ENCODE measurements at places on chromosomes 12 and 14.

GRCh38 chr12:49536526-49537071 is 2.2 kb upstream of the KCNH3 start:
- no peak for DNase-seq

- DNase-seq: no peak
These were observed 86.6 kb upstream of the OTX2 start for GRCh38 chr14:56896922-56897321.

- DNase-seq: no peak
These were observed 138.8 kb upstream of the PRMT8 start for GRCh38 chr12:3352230-3352629.

GRCh38 chr14:58725226-58725625 is 87.5 kb downstream of the DACT1 start:
- no peak for DNase-seq

- no peak for DNase-seq
These were observed 222.5 kb upstream of the DIO2 start for GRCh38 chr14:80433811-80434210.

GRCh38 chr14:56199982-56200577 is 81.9 kb downstream of the PELI2 start:
- DNase-seq: no peak

DNA sequence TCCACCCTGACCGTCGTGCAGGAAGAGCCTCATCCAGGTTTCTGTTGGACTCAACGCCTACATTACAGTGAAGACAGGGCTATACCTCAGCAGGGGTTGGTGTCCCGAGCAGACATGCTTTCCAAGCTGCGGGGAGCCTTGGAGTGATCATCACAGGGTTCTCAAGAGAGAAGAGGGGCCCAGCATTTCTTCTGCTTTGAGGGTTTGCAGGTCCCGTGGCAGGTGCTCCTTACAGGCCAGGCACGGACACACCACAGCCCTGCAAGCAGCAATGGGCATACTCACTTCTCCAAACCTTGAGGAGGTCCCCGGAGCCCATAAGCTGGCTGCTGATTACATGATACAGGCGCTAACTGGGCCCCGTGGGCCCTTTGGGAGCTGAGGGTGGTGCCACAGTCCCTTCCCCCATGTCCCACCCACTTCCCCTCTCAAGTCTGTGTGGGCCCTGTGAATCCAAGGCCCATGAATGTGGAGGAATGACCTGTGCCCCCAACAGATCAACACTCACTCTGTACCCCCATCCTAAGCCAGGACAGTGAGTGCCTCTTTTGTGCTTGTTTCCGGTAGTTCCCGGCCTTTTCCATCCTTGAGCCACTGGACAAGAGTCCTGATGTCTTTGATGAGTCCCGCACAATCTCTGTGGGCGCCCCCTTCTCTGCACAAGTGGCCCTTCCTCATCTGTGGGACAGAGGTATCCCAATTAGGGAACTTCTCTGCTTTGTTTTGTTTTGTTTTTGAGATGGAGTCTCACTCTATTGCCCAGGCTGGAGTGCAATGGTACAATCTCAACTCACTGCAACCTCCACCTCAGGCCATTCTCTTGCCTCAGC is 1.1 kb downstream of the AQP2 start:
- DNase-seq: no peak

GRCh38 chr14:22865424-22866405 is 5.8 kb upstream of the LRP10 start:
- no peak for DNase-seq

DNA sequence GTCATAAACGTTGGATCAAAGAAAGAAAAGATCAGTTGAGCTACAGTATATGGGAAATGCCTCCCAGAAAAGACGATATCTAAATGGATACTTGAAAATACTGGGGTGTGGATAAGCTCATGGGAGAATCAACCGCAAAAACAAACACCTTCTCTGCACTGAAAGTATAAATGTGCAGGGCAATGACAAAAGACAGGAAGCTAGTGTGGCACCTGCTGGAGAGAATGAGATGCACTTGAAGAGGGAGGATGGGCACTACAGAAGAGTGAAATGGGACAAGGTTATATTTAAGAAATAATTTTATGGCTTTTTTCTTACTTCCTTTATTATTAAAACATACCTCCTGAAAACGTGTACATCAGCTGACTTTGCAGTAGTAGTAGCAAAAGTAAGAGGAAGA is 153.7 kb downstream of the PRKD1 start:
- no peak for DNase-seq

DNA sequence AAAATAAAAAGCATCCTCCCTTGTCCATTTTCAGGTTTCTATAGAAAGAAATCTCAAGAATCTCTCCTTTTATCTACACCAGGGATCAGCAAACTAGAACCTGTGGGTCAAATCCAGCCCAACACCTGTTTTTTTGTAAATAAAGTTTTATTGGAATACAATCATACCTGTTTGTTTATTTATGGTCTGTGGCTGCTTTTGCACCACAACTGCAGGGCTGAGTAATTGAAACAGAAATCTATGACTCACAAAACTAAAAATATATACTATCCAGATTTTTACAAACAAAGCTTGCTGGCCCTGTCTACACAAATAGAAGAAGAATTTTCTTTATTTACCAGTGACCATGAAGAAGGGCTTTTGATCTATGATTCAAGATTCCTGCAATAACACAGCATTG is 95.1 kb upstream of the COCH start:
- no peak for DNase-seq
